ENCODE measurements at places on chromosomes 2 and 18.

GRCh38 chr2:148860037-148860436 is 15.0 kb upstream of the KIF5C start:
- no peak for DNase-seq

DNA sequence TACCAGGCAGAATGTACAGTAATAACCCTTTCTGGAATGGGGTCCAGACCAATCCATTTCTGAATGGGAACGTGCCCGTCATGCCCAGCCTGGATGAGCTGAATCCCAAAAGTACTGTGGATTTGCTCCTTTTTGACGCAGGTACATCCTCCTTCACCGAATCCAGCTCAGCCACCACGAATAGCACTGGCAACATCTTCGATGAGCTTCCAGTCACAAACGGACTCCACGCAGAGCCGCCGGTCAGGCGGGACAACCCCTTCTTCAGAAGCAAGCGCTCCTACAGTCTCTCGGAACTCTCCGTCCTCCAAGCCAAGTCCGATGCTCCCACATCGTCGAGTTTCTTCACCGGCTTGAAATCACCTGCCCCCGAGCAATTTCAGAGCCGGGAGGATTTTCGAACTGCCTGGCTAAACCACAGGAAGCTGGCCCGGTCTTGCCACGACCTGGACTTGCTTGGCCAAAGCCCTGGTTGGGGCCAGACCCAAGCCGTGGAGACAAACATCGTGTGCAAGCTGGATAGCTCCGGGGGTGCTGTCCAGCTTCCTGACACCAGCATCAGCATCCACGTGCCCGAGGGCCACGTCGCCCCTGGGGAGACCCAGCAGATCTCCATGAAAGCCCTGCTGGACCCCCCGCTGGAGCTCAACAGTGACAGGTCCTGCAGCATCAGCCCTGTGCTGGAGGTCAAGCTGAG is 89.6 kb downstream of the SH3BP4 start:
- DNase-seq: no peak

- no peak for DNase-seq
Observed at GRCh38 chr2:216866515-216867095, 6.7 kb upstream of the TNP1 start.

DNA sequence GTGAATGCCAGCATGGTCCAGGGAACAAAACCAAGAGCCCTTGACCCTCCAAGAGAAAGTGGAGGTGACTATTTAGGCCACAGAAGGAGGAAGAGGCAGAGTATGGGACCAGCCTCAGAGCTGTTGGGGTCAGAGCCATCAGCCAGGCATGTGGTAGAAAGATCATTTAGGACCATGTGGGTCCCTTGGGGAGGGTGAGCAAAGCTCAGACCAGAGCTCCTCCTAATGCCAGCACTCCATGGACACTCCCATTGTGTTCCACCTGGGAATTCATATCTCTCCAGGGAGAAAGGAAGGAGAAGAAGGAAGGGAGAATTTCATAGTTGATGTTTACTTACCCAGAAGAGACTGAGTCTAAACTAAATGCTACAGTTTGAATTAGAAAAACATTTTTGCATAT is 73.2 kb downstream of the CYBRD1 start:
- no peak for DNase-seq

DNA sequence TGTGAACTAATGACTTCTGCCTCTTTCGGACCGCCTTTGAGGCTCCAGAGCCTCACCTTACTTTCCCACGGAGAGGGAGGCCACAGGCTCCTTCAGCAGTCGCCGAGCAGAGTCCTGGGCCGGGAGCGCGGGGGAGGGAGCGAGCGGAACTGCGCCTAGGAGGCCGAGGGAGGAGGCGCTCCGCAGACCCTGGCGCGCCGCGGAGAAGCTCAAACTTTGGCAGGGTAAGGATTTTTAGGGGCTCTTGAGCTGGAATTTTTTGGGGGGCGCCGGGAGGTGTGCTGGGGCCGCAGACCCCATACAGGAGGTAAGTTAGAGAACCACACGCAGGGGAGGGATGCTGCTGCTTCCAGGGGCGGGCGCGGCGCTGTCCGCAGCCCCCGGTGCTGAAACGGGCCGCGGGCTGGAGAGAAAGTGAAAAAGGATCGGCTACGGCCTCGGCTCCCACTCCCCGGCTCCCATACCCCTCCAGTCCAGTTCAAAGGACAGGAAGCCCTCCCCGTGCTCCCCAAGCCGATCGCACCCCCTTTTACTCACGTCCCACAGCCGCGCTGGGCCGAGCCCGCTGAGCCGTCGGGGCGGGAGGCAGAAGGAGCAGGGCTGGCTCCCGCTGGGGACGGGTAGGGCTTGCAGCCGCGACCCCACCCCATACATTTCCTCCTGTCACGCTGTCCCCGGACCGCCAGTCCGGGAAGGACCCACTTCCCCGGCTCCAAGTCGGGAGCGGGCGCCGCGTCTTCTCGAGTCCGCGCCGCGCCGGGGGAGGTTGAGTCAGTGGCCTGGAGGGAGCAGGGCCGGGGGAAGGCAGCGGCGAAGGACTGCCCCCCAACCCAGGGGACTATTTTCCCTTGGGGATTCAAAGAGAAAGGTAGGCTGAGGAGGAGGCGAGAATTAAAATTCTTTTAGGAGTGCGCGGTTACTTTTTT is at the start of gene CNGA3:
CNGA3 (plus strand) TSS at position 146 of the 926 bp plus-strand sequence. CDS start 23,520 bp downstream, outside the sequence.
- DNase-seq: no peak

DNA sequence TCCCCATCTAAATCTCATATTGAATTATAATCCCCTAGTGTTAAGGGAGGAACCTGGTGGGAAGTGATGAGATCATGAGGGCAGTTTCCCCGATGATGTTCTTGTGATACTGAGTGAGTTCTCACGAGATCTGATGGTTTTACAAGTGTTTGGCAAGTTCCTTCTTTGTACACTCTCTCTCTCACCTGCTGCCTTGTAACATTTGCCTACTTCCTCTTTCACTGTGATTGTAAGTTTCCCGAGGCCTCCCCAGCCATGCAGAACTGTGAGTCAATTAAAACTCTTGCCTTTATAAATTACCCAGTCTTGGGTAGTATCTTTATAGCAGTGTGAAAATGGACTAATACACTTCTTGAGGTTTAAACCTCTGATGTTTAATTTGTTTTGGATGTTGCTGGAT is 177.5 kb downstream of the CD8B2 start:
- DNase-seq: no peak

DNA sequence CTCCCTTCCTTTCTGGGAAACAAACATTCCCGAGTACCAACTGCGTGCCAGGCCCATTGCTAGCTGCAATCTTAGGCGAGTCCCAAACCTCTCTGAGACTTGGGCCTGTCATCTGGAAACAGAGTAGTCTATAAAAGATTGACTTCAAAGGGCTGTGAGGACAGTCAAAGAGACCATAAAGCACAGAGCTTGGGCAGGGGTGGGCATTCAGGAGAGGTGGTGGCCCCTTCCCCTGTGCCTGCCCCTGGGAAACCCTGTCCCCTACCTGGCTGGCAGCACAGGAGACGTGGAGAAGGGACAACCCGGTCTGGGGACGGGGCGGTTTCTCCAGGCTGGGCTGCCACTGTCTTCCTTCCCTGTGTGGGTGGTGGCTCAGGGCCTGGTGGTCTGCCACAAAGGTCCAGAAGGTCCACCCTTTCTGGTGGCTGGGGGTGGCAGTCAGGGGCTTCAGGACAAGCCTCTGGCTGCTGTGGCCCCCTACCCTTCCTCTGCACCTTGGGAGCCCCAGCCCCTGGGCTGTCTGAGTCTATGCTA is 33.9 kb upstream of the FOSL2 start:
- no peak for DNase-seq

DNA sequence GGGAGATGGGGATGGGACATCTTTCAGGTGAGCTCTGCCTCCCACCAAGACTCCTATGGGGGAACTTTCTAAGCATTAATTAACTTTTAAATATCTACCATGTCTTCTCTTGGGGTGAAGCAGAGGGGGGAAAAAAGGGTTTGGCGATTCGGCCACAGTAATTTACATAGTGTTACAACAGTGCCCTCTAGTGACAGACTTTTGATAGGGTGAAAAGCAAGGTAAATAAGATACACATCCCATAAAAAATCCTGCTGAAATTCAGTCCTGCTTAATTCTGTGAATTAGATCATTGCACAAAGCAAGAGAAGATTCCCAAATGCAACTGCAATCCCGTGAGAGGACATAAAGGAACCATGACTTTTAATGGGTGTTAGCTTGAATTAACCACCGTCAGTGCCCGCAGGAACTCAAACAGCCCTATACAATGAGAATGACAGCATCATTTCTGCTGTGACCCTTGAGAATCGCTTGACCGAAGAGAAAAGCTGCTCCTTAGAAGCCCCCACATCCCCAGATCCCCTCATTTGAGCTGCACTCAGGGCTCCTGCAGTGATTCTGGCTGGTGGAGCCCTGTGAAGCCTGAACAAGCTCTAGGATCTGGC is 32.8 kb downstream of the FAM124B start:
- no peak for DNase-seq

GRCh38 chr2:172100935-172101820 is 1.5 kb downstream of the DLX2 start:
- DNase-seq: no peak

GRCh38 chr2:209565896-209566582 is 142.2 kb downstream of the MAP2 start:
- no peak for DNase-seq

DNA sequence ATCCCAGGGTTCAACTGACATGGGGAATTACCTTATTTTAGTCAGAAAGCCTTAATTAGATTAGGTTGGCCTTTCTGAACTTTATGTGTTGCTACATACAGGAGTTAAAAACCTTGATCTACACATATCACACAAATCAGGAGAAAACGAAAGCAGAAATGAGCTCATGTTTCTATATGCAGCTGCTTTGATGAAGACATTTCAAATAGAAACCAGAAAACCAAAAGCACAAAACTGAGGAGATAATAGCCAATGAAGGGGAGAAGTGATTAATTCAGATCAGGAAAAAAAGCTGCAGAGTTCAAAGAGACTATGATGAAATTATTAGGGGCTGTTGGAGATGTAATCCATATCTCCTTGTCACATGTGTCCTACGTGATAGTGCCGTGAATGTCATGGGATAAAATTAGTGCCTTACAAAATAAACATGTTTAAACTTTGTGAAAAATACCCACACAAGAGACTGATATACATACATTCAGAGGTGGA is 255.0 kb downstream of the CAMKMT start:
- no peak for DNase-seq

DNA sequence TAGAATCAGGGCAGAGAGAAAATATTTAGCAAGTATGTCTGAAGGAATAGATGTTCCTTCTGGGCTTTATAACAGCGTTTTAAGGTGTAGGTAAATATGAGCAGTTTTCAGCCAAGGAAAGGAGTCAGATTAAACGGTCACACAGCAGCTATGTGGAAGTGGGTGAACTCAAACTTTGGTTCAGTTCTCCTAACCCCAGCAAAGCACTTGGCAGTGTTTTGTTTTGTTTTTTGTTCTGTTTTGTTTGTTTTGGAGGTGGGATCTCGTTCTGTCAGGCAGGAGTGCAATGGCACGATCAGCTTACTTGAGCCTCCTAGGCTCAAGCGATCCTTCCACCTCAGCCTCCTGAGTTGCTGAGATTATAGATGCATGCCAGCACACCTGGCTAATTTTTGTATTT is 24.6 kb downstream of the TANC1 start:
- DNase-seq: no peak

DNA sequence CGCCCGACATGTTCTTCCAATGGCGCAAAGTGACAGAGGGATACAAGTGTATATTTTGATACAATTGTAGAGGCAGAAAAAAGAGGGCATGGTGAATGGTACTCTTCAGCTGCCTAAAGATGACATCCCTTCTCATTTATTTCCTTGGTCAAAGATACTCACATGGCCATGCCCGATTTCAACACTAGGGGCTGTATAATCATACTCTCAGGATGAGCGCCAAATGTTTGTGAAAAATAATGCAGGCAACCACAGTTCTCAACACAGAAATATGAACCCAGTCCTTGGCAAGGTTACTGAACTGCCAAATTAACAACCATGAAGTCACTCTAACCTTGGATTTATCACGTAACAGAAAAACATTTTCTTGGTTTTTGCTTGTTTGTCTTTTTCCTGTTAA is 204.4 kb downstream of the CCDC102B start:
- no peak for DNase-seq

GRCh38 chr18:7202169-7202568 is 28.7 kb upstream of the LRRC30 start:
- no peak for DNase-seq

- no peak for DNase-seq
Observed at GRCh38 chr2:186894478-186894877, 45.5 kb upstream of the ZSWIM2 start.

DNA sequence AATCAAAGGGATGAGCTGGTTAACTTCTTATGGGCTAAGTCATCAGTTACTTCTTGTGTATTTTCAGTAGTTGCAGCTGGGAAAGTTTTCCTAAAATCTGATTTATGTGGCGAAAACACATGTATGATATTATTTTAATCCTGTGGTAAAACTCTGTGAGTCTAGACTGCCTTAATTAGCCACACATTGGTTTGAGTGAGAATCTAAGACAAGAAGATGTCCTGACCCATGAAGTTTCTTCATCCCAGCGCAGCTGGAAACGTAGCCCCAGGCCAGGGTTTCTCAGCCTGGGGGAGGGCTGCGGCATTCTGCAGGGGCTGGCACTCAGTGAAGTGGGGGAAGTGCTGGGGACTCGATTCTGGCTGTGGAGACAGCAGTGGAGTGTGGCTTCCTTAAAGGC is 44.7 kb upstream of the INHBB start:
- no peak for DNase-seq

GRCh38 chr2:165839610-165840009 is 45.6 kb upstream of the GALNT3 start:
- DNase-seq: no peak

DNA sequence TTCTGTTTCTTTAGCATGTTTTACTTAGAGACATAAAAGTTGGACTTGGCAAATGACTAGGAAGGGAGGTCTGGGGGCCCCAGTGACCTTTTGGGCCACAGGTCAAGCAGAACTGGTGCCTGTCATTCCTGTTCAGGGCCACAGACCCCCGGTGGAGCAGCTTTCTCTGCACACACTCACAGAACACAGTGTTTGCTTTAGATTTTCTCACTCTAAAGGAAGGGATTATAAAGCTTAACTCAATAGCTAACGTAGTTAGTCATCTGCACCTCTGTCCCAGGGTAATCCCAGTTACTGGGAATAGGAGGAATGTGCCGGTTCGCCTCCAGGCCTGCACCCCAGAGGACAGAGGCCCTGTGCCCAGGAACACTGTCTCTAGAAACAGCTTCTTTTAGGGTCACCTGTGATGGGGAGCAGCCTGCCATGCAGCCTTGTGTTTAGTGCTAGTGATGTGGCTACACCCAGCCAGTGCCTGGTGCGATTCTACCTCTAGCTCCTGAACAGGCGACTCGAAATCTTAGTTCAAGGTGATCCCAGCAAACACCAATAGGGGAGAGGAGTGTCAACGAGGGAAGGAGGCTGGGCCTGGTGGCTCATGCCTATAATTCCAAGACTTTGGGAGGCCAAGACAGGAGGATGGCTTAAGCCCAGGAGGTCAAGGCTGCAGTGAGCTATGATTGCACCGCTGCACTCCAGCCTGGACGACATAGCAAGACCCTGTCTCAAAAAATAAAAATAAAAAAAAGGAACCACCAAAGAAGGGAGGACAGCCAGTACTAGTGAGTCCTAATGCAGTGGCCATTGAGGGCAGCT is 11.6 kb downstream of the SPATA3 start:
- DNase-seq: no peak

GRCh38 chr2:9768388-9768787 is 74.9 kb upstream of the TAF1B start:
- DNase-seq: no peak

All from urinary bladder (tissue), 4 donors.